ENCODE measurements at places on chromosomes 2 and 18.

- no peak for DNase-seq
Observed at GRCh38 chr2:8370258-8370802, 311.5 kb upstream of the ID2 start.

DNA sequence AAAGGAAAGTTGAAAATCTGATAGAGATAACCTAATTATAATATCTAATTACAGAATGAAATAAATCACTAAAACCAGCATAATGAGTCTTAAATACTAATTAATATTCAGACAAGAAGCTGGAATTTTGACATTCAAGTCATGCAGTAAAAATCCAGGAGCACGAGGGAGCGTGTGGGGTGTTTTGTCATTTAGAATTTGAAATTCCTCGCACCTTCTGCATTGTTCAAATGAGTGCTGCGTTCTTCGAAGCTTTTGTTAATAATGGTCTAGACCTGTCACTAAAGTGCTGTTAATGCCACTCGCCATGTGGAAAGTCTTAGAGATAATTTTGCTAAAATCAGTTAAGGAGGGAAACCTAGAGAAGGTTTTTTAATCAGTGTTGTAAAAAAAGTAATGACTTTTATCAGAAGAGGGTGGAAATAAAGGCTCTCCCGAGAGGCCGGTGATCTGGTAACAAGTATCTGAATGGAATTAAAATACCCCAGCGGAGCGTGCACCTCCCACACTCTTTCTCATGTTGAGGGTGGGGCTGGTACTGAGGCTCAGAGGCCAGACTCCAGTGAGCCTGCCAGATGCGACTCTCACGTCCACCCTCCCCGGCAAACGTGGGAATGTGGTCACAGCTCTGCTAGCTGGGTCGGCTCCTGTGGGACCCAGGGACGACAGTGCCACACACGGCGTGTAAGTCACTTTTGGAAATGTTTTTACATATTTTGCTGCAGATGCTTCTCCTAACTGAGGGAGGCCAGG is 69.4 kb upstream of the MYT1L start:
- no peak for DNase-seq

DNA sequence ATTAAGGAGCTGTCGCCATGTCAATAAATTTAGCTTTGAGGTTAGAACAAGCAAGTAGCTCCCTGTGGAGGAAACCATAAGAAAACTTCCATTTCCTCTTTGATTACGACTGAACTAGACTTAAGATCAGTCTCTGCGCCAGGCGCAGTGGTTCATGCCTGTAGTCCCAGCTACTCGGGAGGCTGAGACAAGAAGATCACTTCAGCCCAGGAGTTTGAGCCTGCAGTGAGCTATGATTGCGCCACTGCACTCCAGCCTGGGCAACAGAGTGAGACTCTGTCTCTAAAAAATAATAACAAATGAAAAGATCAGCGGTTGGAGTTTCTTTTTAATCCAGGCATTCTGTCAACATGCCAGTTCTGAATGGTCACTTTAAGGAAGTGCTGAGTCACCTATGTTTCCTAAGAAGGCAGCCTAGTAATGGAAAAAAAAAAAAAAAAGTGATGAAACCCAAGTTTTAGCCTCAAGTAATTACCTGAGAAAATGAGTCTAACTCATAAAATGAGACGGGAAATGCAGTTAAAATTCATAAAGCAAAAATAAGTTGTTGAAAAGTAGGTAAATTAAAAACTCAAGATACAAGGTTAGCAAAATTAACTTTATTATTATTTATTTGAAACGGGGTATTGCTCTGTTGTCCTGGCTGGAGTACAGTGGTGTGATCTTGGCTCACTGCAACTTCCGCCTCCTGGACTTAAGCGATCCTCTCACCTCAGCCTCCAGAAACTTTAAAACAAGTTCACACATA is 10.2 kb downstream of the C18orf32 start:
- peak; percentile 11 for DNase-seq

DNA sequence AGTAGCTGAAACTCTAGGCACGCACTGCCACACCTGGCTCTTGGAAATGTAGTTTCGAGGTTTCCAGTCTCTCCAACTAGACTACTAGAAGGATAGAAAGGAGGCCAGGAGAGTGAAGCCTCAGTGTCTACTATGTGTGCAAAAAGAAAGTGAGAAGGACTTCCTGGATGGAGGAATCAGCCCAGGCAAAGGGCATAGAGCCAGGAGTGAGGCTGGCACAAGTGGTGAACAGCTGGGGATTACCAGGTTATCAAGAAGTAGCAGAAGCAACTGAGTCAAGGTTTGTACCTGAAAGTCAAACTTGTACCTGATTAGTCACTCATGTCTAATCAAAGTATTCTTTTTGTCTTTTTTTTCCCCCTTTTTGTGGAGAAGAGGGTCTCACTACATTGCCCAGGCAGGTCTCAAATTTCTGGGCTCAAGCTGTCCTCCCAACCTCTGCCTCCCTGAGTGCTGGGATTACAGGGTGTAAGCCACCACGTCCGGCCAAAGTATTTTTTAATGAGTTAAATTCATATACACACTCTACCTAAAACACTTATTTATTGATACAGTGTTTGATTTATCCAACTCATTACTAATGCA is 8.7 kb upstream of the FZD5 start:
- DNase-seq: no peak

DNA sequence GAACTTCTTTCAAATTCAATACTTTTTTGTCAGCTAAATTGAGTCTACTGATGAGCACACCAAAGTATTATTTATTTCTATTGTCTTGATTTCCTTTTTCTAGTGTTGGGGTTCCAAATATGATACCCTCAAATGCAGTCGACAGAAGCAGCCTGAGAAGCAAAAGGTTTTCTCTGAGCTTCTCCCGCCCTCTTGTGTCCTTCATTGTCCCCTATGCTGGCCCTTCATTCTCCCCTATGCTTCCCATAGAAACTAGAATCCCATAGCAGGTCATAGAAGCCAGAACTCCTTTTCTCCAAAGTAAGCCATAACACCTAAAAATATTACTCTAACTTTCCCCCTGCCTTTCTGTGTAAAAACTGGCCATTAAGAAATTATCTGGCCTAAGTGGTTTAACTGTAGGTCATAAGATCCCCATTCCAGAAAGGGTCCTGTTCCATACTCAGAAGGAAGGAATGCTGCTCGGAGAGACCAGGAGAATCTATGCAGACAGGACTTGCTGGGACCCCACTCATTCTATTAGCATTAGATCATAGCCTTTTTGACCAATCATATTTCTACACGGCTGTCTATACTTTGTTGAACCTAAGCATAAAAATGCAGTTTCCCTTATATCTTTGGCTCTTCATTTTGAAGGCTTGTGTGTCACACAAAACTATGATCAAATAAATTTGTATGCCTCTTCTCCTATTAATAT is 764.6 kb upstream of the PKDCC start:
- no peak for DNase-seq

GRCh38 chr2:190968522-190968921 is 45.4 kb downstream of the STAT1 start:
- DNase-seq: no peak

GRCh38 chr2:122389694-122390093 is 634.2 kb downstream of the TSN start:
- DNase-seq: no peak

- DNase-seq: no peak
Observed at GRCh38 chr2:143029141-143029540, 100.1 kb upstream of the ARHGAP15 start.

DNA sequence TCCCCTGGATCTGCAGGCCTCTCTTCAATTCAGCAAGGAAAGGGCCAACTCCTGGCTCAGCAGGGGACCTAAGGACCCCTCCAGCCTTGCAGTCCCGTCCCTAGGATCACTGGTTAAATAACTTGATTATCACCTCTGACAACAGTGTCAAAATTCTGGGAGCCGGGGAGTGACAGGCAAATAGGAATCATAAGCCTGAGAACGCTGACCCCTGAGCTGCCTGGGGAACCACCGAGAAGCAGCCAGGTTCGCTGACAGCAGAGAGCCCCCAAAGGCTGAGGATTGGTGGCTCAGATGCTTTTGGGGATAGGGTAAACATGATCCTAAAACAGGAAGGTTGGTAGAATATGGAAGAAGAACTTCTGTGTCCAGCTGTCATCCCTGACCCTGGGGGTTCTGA is 17.5 kb upstream of the TNS1 start:
- DNase-seq: no peak

- no peak for DNase-seq
Observed at GRCh38 chr18:63890237-63890949, 2.9 kb downstream of the SERPINB2 start.

GRCh38 chr2:241019441-241020139 is 21.2 kb downstream of the SNED1 start:
- DNase-seq: no peak

Measured in bone marrow (tissue), 2 donors.